ENCODE measurements at places on chromosomes 5 and 9.

- no peak for DNase-seq
These were observed 318.5 kb downstream of the CDK5RAP2 start for GRCh38 chr9:120261419-120261818.

DNA sequence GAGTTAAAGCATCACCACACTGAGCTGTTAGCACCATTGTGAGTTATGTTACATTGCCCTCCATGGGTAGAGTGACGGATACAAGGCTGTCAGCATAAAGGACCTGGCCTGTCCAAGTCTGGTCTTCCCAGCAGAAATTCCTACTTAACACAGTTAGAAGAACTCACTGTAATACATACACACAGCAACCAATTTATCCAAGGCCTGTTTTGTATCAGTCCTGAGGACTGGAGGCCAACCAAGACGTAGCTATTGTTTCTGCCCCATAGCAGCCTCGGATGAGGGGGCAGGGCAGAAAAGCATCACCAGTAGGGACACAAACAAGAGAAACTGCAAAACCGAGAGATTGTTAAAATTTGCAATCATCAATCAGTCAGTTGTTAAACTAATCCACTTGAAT is 66.0 kb upstream of the CKMT2 start:
- no peak for DNase-seq

- DNase-seq, result no peak
These were observed 40.5 kb upstream of the PLEKHG4B start for GRCh38 chr5:51500-51823.

- DNase-seq, result no peak
These were observed 76.6 kb upstream of the MAST4 start for GRCh38 chr5:66519626-66520025.
